Daoy (cell line): ENCODE measurements at places on chromosomes 7 and 10. TPM values are rescaled to one million over a fixed set of nuclear protein-coding genes. Genes with fewer than 3 reads are reported as not detected.

GRCh38 chr7:2614631-2615330 is 17.0 kb upstream of the TTYH3 start:
- DNase-seq: no peak

DNA sequence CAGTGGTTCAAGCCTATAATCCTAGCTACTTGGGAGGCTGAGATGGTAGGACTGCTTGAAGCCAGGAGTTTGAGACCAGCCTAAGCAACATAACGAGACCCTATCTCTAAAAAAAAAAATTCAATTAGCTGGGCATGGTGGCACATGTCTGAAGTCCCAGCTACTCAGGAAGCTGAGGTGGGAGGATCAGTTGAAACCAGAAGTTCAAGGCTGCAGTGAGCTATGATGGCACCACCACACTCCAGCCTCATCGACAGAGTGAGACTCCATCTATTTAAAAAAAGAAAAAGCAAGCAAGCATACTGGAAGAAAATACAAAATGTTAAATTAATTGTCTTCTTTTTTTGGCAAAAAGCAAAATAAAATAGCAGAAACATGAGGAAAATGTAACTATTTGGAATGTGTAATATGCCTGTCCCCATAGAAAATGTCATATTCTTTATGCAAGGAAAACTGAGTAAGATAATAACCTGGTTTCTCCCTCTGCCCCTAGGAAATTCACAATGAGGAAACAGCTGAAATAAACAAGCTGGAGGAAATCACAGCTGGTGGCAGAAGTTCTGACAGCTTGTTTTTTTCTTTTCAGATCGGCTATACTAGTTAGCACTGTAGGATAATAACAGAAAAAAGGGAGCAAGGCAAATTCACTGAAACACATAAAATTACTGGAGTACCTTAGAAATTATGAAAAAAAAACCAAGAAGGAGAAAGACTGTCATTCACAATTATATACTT is 48.5 kb downstream of the HERPUD2 start:
- DNase-seq: no peak

DNA sequence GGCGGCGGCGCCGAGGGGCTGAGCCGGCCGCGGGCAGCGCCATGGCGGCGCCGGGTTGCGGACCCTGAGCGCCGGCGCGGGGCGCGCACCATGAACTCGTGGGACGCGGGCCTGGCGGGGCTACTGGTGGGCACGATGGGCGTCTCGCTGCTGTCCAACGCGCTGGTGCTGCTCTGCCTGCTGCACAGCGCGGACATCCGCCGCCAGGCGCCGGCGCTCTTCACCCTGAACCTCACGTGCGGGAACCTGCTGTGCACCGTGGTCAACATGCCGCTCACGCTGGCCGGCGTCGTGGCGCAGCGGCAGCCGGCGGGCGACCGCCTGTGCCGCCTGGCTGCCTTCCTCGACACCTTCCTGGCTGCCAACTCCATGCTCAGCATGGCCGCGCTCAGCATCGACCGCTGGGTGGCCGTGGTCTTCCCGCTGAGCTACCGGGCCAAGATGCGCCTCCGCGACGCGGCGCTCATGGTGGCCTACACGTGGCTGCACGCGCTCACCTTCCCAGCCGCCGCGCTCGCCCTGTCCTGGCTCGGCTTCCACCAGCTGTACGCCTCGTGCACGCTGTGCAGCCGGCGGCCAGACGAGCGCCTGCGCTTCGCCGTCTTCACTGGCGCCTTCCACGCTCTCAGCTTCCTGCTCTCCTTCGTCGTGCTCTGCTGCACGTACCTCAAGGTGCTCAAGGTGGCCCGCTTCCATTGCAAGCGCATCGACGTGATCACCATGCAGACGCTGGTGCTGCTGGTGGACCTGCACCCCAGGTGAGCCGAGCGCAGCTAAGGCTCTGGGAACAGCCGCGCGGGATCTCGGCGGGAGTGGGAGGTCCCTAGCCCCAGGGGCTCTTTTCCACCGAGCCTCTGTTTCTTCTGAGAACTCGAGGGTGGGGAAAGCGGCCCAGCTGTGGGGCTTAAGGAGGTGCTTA is at the start of gene GPR26:
Gene GPR26, plus strand, starts transcription at position 38 of the 919 bp plus-strand sequence. Its CDS starts 53 bp downstream, at position 91.
- DNase-seq: peak; percentile 17

DNA sequence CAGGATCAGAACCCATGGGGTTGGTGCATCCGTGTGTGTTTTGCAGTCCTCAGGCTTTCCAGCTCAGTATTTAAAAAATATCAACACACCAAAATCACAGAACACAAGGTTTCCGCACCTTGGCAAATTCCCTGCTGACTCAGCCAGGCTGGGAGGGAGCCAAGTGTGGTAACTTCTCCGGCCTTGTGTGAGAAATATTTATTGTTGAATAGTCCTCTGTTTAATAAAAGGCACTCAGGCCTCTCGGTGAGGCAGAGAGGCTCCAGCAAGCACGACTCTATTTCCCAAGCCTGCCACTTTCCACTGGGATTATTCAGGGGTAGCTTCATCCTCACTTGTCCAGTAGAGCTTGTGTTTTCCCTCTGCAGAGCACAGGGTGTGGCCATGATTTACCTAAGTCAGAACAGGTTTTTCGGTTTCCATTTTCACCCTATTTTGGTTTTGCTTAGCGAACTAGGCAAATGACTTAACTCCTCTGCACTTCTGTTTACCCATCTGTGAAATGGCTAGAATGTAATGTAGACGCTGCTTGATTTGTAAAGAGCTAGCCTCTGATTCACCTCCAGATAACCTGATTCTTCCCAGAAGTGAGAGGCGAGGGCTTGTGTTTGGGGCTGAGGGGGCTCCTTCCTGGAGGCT is 13.0 kb upstream of the CHST15 start:
- peak; percentile 80 for DNase-seq

The COX15 gene
- total RNA-seq: 32.7 and 39.0 TPM in 2 replicates

GRCh38 chr10:131692686-131693334 is 208.0 kb upstream of the PPP2R2D start:
- DNase-seq: no peak

DNA sequence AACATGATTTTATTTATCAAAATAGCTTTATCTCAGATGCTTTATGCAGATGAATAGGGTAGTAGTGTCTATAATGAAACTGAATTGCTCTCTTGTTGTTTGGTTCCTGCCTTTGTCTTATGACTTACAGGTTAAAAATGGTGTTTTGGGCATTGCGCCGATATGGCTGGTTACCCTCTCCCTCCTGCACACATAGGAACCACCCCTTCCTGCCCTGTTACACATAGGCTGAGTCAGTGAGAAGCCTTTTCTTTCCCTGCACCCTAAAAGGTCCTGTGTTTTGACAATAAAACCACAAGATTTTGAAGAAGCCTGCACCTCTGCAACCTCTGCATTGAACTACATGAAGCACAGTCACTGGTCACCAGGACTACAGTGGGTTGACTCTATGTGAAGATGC is 655.8 kb upstream of the ANKRD30A start:
- peak; percentile 27 for DNase-seq

- DNase-seq: no peak
Measured at GRCh38 chr7:7962851-7963250, 5.7 kb upstream of the GLCCI1 start.

- peak; percentile 86 for DNase-seq
Measured at GRCh38 chr10:79127151-79127961, 58.6 kb downstream of the ZMIZ1 start.

The C10orf143 gene
- 0.03 and 0.46 TPM in 2 replicates for total RNA-seq

DNA sequence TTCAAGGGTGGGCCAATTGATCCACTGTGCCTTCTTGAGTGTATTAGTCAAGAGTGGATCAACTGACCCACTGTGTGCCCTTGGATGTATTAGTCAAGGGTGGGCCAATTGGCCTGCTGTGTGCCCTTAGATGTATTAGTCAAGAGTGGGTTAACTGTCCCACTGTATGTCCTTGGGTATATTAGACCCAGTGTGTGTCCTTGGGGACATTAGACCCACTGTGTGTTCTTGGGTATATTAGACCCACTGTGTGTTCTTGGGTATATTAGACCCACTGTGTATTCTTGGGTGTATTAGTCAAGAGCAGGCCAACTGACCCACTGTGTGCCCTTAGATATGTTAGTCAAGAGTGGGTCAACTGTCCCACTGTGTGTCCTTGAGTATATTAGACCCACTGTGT is 601.8 kb downstream of the TYW1 start:
- no peak for DNase-seq

The TRA2A gene
- total RNA-seq: 37.0 and 54.9 TPM in 2 replicates

- DNase-seq: no peak
Measured at GRCh38 chr7:50159154-50159553, 66.1 kb upstream of the ZPBP start.

The TMEM168 gene
- total RNA-seq: 16.3 and 27.4 TPM in 2 replicates

- DNase-seq: peak; percentile 97
Measured at GRCh38 chr10:44300666-44301649, 83.9 kb downstream of the CXCL12 start.

The RTKN2 gene
- total RNA-seq: 4.7 and 8.5 TPM in 2 replicates

The ZNF467 gene
- total RNA-seq: 0.34 and 0.80 TPM in 2 replicates

GRCh38 chr10:112246-112645 is 23.0 kb upstream of the ZMYND11 start:
- DNase-seq: peak; percentile 28

DNA sequence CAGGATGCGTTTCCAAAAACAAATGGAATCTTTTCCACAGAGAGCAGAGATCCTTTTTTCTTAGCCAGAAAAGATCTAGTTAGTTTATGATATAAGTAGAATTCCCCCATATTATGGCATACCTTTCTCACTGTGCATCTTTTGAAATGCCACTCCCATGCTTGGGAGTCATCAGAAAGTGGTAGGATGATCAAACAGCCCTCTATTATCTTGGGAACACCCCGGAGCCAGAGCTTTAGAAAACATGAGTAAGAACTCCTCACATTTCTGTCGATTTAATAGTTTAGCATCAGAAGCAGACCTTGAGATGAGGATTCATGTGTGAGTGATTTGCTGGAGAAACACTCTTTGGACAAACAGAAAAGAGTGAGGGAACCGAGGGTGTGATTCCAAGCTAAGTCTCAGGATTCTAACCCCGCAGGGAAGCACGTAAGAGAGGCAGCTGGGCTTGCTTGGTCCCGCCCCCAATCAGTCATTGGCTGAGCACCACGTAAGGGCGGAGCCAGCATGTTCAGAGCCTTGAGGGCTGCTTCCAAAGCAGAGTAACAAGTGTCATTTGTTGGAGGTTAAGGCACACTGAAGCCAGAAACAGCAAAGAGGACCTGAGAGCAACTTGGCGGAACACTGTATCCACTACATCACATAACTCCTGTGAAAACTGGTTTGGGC is 43.7 kb upstream of the NXPH1 start:
- DNase-seq: peak; percentile 66

The RASA4B gene
- total RNA-seq: 0.95 TPM in 1 of 2 replicates, not detected in the other

The MYOZ1 gene
- not detected in 2 replicates for total RNA-seq

The VWDE gene
- 0.42 and 0.97 TPM in 2 replicates for total RNA-seq

The MDH2 gene
- 70.3 and 97.0 TPM in 2 replicates for total RNA-seq

DNA sequence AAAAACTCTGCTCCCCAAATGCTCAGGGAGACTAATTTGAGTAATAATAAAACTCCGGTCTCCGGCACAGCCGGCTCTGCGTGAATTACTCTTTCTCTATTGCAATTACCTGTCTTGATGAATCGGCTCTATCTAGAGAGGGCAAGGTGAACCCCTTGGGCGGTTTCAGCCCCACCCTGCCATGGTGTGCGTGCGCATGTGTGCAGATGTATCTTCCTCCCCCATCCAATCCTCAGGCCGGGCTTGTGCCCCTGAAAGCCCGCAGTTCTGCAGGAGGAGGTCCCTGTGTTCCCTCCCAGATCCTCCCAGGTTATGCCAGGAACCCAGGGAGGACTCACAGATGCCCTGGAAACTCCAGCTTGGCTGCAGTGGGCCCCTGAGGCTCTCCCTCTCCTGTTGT is 48.3 kb upstream of the MYL10 start:
- DNase-seq: no peak

The UTF1 gene
- not detected in 2 replicates for total RNA-seq

The DPP6 gene
- 0.24 and 0.91 TPM in 2 replicates for total RNA-seq

DNA sequence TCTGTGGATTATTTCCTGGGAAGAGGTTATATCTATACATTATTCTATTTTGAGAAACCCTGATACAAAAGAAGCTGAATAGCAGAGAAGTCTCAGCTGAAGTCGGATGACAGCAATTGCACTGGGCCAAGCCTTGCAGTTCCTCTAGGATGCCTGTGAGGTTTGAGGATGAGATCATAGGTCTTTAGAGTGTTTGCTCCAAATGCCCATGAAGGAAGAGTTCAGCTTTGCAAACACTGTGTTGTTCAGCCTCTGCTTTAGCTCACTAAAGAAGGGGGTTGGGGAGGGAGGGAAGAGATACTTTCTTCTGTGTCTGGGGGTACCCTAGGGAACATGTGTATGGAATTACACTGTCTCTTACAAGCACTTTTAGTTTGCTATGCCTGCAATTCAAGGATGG is 282.5 kb upstream of the NRP1 start:
- no peak for DNase-seq

- no peak for DNase-seq
Measured at GRCh38 chr10:21309427-21309826, 216.1 kb downstream of the SKIDA1 start.

The ATG9B gene
- total RNA-seq: not detected in 2 replicates

DNA sequence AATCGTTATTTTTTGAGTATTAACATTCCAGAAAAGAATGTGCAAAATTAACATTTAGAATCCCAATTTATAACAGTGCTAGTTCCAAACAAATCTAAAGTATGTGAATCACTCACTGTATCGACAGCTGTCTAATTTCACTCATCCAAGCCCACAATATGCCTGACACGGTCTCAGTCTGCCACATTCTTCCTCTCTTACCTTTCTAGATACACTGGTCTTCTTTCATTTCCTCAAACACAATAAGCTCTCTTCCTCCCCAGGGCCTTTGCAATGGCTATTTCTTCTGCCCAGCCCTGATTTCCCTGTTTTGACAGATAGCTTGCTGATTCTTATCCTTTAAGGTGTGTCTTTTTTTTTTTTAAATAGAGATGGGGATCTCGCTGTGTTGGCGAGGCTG is 48.8 kb downstream of the UBE2H start:
- no peak for DNase-seq

DNA sequence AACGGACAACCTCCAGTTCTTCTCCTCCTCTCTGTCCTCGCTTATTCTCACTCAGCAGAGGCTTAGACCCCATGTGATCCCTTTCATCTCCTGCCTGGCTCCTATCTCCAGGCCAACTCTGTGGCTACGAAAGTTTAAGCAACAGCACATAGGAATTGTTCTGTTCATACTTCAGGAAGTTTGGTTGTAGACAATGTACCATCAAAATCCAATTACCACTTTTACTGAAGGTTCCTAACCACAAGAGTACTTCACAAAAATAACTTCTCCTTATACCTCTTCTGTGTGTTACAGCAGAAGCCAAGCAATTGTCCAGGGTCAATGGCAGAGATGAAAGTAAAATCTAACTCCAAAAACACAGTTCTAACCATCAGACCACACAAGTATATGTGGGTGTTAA is 80.0 kb downstream of the SLC25A13 start:
- no peak for DNase-seq

DNA sequence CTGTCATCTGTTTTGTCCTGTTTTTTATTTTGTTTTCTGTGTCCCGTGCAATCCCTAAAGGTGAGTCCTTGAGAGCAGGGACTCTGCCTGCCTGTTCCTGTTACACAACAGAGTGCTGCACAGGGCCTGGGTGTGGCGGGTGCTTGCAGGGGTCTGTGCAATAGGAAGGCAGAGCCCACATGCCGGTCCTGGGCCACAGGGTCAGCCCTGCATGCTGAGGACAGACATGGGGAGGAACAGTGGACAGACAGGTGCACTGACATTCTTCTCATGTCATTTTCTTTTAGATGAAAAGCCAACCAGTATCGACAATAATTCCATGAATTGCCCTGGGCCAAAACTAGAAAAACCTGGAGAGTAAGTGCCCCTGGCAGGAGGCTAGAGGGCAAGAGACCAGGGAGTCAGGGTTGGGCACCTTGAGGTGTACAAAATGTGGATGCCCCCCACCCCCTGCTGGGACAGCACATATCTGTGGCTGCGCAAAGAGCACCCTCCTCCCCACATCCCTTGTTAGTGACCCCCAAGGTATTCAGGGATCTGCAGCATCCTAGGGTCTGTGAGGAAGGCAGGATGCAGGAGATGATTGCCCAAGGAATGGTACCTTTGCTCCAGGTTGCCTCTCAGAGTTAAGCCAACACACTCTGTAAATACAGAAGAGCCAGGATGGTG is 19.9 kb downstream of the ANTXRL start:
- DNase-seq: no peak
